Stimulated activated CD8-positive, alpha-beta memory T cell treated with anti-CD3 and anti-CD28 coated beads, Interleukin-4, amount 100 ng/mL, for 4 hours (primary cell): ENCODE measurements at places on chromosomes 4 and X.

DNA sequence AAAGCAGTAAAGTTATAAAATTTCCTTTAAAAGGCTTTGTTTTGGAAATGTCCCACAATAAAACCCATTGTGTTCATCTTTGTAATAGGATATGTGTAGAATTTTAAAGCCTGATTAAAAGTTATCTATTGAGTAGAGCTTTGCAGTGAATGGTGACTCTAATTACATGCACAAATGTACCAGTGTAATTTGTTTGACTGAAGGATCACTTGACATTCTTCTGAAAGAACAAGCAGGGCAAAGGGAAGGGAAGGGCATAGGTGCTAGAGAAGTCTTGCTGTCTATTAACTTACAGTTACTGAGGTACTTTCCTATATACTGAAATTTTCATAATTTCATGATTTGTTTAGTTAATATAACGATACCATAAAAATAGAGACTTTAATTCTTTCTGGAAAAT lies 70.8 kb downstream of the STIM2 start:
- DNase-seq, result no peak

DNA sequence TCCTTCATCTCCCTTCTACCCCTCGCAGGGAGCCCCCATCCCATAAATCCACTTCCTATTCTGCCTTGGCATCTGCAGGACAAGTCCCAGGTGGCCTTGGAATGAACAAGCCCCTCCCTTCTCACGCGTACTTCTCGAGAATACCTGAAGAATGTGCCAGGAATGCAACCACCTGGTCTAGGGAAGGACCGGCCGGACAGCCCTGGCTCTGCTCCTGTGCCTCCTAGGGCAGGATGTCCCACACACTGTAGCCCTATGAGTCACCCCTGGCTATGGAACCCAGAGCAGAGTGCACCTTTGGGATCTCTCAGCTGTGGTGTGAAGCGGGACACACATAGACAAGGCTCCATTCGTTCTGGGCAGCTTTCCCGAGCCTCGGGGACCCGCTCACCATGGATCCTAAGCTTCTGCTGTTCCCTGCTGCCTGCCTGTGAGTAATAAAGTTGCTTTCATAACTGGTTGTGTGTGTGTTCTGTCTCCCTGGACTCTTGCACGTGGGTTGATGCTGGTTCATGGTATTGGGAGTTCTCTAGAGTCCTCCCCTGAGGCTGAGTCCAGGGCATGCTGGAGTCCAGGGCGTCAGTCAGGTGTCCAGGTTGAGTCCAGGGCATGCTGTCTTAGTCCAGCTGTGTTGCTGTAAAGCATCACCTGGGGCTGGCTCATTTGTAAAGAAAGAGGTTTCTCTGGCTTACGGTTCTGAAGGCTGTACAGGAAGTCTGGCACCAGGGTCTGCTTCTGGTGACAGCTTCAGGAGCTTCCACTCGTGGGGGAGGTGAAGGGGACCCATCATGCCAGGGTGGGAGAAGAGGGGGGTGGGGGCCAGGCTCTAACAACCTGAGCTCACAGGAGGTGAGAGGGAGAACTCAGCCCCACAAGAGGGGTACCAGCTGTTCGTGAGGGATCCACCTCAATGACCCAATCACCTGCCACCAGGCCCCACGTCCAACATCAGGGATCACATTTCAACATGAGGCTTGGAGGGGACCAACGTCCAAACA lies 7.4 kb upstream of the PDE6B start:
- DNase-seq, result no peak

DNA sequence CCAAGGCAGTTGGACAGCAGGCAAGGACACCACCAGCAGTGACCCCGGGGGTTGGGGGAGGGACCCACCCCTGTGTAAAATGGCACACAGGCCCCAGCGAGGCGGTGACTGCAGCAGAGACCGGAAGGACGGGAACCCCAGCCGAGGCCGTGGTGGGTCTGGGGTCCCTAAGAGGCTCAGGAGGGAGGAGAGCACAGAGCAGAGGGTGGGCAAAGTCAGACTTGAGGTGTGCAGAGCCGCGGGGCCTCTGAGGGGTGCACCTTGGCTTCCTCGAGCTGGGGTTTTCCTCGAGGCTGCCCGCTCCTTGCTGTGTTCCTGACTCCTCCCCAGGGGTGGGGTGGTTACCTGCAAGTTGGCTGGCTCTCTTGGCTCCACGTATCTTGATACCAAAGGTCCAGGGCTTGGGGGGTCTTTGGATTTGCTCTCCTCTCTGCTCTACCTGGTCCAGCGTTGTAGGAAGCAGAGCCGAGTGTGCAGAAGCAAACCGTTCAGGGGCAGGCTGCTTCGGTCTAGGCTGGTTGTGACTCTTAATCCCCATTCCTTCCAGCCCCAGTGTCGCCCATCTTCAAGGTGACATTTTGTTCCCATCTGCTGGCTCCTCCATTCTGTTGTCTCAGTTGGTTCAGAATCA lies 37.9 kb upstream of the SORCS2 start:
- DNase-seq, result no peak

GRCh38 chrX:10989386-10989785 lies 121.7 kb upstream of the HCCS start:
- DNase-seq, result no peak

DNA sequence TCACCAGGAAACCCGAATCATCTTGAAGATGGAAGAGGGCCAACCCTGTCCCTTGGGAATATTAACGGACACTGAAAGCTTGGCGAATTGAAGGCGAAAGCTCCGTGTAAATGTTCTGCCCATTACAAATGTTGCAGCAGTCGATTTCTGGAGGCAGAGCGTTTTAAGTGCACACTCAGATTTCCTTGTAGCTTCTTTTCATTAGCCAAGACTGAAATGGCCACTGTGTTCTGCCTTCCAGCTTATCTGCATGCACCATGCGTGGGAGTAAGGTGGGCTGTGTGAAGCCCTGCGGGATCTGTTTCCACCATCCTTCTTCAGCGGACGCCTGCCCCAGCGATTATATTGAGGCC lies 1.3 kb downstream of the SMIM20 start:
- no peak for DNase-seq

DNA sequence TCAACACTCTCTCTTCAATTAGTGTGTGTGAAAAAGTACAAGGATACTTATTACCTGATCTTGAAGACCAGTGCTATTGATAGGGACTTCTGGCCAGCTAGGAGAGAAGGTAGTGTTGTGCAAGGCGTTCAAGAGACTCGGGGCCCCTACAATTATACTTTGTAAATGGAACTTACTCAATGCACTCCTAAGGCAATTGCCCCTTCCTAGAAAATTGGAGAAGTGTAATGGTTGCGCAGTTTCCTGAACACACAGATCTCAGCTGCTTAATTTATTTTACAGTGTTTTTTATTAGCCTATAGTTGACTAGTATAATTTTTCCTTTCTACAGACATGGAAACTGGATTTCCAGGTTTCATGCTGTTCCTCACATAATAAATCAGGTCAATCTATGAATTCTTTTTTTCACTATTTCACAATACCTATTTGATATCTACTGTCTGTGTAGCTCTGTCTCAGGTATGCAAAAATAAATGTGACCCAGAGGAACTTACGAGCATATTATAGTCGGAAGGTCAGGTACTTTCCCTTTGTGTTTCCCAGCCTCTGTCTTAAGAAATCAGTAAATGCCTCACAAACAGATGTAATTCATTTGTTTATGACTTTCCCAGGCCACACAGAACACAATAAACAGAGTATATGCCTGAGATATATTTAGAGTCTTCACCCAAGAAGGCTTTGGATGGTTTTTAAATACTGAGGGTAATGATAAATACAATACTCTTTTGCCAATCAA lies 89.1 kb upstream of the TET2 start:
- no peak for DNase-seq

DNA sequence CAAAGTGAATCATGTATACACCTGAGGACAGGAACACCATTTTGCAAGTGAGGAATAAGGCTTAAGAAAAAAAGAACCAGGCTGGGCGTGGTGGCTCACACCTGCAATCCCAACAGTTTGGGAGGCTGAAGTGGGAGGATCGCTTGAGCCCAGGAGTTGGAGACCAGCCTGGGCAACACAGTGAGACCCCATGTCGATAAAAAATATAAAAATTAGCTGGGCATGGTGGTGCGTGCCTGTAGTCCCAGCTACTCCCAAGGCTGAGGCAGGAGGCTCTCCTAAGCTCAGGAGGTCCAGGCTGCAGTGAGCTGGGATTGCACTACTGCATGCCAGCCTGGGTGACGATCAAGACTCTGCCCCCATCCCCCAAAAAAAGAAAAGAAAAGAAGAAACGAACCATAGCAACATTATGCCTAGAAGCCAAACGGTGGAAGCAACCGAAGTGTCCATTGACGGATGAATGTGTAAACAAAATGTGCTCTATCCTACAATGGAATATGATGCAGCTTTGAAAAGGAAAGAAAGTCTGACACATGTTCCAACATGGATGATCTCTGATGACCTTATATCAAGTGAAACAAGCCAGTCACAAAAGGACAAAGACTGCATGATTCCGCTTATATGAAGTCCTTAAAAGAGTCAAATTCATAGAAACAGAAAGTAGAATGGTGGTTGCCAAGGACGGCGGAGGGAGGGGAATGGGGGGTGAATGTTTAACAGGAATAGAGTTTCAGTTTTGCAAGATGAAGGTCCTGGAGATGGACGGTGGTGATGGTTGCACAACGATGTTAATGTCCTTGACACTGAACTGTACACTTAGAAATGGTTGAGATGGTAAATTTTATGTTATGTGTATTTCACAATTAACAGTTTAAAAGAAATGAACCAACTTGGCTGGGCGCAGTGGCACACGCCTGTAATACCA lies 8.6 kb upstream of the KIAA0232 start:
- DNase-seq, result no peak

GRCh38 chrX:103697687-103698086 lies 11.2 kb upstream of the MORF4L2 start:
- no peak for DNase-seq

DNA sequence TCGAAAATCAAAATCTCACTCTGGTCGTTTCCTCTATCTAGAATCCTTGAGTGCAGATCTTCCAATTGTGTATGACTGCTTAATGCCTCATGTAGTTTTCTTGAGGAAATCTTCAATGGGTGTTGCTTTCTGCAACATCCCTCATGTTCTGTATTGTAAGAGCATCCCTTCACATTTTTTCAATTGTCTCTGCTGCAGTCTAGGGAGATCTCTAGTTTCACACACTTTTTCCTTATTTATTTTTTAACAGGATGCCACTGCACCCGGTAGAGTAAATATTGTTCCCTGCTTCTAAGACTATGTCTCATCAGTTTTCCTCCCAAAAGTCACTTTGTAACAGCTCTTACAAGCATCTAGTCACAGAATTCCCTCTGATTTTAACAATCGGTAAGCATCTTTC lies 50.3 kb downstream of the UGT2B4 start:
- no peak for DNase-seq

GRCh38 chr4:139535871-139536234 lies 20.2 kb downstream of the SETD7 start:
- DNase-seq, result no peak

DNA sequence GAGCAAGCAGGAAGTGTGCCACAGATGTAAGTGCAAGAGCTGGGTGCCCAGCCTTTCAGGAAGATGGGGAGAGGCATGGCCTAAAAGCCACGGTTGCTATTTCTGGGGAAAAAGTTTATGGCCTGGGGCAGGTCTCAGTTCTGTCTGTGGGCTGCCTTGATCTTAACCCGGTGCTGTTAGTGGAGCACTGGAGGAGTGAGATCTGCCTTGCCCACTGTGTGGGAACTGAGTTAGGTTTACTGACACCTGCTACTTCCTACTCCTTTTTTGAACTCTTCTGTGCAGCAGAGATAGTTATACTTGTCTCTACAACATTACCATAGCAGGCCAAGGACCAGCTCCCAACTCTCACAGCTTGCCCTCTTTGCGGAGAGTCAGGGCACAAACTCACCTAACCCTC lies 76.5 kb downstream of the ITM2A start:
- DNase-seq, result no peak

GRCh38 chr4:25884031-25884782 lies 21.4 kb upstream of the SEL1L3 start:
- no peak for DNase-seq

- DNase-seq, result no peak
These were observed 160.0 kb downstream of the HNRNPD start for GRCh38 chr4:82213485-82214417.

- no peak for DNase-seq
These were observed 91.7 kb upstream of the KDR start for GRCh38 chr4:55216863-55217635.

DNA sequence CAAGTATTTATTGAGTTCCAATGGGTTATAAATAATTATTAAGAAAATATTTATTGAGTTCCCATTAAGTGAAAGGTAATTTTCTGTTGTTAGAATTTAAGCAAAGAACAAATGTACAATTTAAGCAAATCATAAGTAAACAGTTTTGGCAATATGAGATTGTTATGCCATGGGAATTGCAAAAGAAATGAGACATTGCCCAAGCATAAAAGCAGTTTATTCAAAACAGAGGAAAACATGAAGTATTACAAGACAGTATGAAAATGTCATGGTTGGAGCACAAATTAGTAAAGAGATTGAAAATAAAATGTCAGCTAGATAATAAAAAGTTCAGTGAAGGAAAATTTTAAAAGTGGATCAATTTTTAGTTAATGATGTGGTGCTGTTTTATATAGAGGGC lies 706.1 kb upstream of the EPHA5 start:
- DNase-seq, result no peak

DNA sequence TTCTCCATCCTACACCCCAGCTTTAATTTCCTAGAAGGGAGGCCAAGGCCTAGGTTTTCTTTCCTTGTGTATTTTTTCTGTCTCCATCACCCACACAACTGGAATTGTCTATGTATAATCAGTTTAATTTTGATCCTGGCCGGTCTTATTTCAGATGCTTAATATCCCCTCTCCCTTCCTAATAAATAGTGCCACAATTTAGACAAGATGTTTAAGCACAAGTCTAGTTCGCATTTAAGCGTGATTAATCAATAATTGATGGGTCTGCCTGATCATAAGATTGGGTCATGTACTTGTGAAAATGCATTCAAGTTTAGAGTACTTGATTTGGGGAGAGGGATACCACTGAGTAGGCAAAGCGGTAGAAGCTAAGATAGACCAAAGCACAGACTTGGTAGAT lies 2.4 kb downstream of the BMP2K start:
- no peak for DNase-seq

DNA sequence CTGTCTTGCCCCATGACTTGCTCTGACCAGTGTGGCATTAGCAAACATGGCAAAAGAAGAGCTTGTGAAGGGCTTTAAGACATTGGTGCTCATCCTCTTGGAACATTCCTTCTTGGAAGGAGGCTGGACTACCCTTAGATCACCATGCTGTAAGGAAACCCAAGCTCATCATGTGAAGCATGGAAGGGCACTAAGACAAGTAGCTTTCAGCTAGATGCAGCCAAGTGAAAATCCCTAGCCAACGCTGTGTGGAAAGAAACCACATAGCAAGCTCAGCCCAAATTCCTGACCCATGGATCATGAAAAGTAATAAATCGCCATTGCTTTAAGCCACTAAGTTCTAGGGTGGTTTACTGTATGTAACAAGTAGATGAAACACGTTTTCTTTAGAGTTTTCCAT lies 12.4 kb upstream of the PACRGL start:
- DNase-seq, result no peak

GRCh38 chrX:35101901-35102300 lies 159.3 kb downstream of the FAM47B start:
- DNase-seq, result no peak

GRCh38 chr4:1806596-1807331 lies 13.7 kb downstream of the FGFR3 start:
- no peak for DNase-seq
